NCI-H1417 (cell line): ENCODE measurements at places on chromosomes 5 and 9.

DNA sequence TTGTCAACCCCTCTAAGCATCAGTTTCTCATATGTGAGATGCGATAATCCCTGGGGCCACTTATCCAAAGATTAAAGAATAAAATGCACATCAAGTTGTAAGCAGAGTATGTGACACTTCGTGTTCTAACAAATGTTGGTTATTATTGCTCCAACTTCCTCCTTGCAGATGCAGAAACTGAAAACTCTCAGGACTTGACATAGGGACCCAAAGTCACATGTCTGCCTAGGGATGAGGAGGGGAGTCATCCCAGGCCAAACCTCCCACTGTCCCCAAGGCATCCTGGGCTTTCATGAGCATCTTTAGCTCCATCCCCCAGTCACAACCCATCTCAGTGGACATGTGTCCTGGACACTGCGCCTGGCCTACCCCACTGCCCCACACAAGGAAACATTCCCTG lies 27.5 kb upstream of the SYK start:
- no peak for DNase-seq

- DNase-seq = no peak
Measured at GRCh38 chr5:128773378-128773777, 191.9 kb upstream of the SLC27A6 start.

GRCh38 chr9:129570450-129571297 lies 50.2 kb downstream of the C9orf50 start:
- no peak for DNase-seq

GRCh38 chr5:102570747-102571146 lies 71.9 kb upstream of the SLCO6A1 start:
- no peak for DNase-seq

GRCh38 chr9:116900007-116900367 lies 212.9 kb downstream of the TRIM32 start:
- DNase-seq = no peak

- DNase-seq = peak; percentile 61
Measured at GRCh38 chr5:150517272-150518152, 9.6 kb downstream of the NDST1 start.

DNA sequence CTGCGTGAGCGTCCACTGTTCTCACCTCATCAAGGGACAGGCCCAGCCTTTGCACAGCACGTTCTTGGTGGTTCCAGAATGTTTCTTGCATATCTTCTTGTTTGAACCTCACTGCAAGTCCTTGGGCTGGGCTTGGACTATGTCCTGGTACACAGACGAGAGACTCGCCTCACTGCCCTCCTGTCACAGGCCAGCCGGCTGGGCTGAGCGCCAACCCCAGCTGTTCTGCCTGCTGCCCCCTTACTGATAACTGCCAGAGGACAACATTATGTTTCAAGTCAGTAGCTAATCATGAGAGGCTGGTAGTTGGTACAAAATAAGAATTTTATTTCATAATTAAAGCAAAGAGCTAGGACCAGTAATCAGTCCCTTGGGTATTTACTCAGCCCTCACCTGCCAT lies 52.8 kb upstream of the LRRTM2 start:
- no peak for DNase-seq

DNA sequence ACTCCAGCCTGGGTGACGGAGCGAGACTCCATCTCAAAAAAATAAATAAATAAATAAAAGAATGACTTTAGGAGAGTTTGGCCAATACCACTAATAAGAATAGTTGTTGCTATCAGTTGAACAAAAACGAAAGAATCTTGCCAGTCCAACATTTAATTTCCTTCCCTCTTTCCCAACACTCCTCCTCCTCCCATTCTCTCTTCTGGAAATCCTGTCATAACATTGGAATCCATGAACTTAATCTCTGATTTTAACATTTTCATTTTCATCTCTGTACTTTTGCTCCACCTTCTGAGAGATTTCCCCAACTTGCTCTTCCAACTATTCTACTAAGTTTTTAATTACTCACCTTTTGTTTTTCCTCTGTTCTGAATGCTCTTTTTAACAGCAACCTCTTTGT lies 42.8 kb upstream of the CDK20 start:
- DNase-seq = no peak

DNA sequence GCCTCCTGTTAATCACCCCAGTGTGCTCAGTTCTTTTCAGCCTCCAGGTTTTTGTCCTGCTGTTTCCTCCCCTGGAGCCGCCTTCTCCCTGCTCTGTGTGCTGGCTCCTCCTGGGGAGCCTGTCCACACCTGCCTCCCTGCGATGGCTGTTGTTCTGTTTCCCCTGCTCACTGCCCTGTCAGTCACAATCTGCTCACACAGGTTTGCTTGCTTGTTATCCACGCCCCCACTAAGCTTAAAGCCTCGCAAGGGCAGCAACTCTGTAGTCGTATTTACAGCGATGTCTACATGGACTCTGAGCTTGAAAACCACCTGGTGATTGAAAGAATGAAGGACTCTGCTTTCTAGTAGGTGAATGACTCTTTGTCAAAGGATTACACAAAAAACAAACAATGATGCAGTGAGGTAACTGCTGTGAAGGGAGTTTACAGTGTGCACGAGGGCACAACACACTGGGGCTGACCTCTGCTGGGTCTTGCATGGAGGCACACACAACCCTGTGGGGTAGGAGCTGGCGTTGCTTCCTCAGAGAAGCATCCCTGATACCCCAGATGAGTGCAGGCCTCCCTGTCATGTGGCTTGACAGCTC lies 39.6 kb upstream of the TEX48 start:
- peak; percentile 85 for DNase-seq

DNA sequence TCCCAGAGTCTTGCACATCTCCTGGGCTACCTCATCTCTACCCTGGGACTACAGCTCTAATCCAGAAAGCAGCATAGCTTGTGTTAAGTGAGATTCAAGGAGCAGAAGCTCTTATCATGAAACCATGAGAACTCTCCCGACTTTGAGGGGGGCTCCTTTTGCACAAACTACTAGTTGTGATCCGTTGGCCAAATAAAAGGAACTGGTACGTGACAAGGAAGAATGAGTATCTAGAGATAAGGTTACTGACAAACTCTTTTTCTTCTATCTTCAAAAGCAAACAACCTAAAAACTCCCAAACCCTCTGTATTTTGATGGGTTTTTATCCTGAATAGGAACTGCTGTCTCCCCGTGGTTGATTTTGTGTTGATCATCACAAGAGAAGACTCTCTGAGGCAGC lies 168.5 kb downstream of the SLC24A2 start:
- no peak for DNase-seq

- no peak for DNase-seq
Measured at GRCh38 chr9:18976221-18976708, 56.7 kb downstream of the SAXO1 start.

DNA sequence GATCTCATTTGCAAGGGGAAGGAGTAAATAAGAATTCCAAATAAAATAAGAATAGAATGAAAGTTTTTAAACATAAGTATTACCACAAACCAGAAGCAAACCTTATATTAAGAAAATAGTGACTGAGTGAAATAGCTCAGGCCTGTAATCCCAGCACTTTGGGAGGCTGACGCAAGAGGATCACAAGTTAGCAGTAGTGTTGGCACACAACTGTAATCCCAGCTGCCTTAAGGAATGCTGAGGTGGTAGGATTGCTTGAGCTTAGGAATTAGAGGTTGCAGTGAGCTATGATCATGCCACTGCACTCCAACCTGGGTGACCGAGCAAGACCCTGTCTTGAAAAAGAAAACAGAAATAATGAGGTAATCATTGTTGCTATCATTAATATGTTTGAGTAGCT lies 47.0 kb downstream of the APC start:
- no peak for DNase-seq

GRCh38 chr5:132008163-132008473 lies 3.3 kb downstream of the ACSL6 start:
- no peak for DNase-seq

DNA sequence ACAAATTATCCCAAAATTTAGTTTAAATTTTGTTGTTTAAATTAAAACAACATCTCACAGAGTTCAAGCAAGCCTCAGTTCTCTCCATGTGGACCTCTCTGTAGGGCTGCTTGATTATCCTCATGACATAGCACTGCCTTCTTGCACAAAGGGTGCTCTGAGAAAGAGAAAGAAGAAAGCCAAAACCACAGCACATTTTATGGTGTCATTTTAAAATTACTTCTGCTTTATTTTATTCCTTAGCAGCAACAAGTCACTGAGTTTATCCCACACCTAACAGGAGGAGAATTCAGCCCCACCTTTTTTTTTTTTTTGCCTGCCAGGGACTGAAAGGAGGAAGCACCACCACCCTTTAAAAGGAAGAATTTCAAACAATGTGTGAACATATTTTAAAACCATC lies 12.8 kb upstream of the KCNV2 start:
- DNase-seq = no peak

DNA sequence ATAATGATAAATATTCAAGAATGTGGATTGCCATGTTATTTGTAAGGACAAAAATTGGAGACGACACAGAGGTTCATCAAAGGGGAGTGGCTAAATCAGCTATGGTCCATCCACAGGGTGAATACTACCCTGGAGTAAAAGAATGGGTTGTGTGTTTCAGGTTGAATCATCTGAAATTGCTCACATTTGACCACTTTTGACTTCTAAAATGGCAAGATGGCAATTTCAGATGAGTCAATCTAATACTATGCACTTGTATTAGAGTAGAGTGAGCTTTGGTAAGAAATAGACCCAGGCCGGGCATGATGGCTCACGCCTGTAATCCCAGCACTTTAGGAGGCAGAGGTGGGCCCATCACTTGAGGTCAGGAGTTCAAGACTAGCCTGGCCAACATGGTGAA lies 131.8 kb downstream of the GAPVD1 start:
- DNase-seq = no peak

DNA sequence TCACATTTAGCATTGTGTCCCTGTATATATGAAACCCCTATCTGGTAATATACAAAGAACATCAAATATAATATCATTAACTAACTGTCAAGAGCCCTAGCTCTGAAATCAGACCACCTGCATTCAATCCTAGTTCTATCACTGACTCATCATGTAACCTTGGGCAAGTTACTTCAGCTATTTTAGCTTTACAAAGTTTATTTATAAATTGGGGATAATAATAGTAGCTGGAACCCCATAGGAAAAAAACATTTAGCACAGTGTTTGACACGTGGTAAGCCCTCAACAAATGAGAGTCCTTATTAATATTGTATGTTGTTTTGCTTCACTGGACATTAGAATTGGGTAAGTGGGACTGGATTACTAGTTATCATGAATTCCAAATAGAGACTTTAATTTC lies 157.5 kb downstream of the EBF1 start:
- no peak for DNase-seq

DNA sequence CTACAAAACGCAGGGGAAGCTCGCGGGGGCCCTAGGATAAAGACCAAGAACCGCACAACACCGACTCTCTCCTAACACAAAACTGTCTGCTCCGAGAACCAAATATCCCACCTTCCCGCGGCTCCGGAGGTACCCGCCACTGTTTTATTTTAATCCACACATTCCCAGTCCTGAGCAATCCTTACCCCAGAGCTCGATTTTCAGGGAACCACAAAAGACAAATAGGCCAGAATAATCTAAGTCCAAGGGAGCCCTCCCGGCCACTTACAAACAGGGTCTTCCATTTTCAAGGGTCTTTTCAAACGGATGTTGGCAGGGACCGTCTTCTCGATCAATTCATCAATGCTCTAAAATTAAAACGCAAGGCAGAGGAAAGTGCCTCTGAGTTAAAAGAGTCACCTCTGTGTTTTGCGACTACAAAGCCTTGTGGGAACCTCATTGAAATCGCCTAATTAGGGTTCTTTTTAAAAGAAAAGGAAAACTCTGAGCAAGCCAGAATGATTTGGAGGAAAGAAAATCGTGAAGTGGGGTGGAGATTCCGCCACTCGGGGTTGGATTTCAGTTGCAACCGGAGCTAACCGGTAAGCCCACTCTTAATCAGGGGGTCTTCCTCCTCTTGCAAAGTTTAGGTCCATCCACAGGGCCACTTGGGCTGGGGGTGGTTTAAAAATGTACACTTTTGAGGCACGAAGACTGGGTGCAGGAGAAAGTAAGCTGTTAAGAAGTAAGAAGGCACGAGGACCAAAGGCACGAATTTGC lies 1.0 kb downstream of the GLDC start:
- peak; percentile 6 for DNase-seq

DNA sequence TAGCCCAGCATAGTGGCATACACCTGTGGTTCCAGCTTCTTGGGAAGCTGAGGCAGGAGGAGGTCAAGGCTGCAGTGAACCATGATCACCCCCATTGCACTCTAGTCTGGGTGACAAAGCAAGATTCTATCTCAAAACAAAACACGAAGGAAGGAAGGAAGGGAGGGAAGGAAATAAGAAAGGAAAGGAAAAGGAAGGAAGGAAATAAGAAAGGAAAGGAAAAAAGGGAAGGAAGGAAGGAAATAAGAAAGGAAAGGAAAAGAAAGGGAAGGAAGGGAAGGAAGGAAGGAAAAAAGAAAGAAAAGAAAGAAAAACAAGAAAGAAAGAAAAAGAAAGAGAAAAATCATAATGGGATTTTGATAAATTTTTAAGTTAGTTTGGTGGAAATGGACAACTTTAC lies 3.1 kb upstream of the STX17 start:
- no peak for DNase-seq

GRCh38 chr9:137592767-137593166 lies 2.5 kb upstream of the ZMYND19 start:
- DNase-seq = no peak

GRCh38 chr5:32201122-32201753 lies 27.1 kb upstream of the GOLPH3 start:
- DNase-seq = no peak

DNA sequence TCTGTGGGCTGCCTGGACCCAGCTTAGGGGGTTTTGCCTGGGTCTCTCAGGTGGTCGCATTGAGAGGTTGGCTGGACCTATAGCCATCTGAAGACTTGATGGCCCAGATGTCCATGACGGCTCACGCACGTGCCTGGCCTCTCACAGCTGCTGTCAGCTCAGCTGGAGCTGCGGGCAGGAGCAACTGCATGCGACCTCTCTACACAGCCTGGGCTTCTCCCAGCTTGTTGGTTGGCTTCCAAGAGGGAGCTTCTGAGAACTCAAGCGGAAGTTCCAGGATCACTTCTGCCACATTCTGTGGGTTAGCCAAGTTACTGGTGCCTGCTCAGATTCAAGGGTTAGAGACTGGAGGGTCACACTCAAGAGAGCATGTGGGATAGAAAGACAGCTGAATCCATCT lies 99.2 kb downstream of the DAPK1 start:
- DNase-seq = no peak
